NCI-H1105 treated with DMSO at 0.1 percent for 48 hours (cell line): ENCODE measurements at places on chromosomes 5 and 9.

GRCh38 chr5:137216976-137217598, 282.0 kb downstream of the SPOCK1 start:
- DNase-seq: no peak

DNA sequence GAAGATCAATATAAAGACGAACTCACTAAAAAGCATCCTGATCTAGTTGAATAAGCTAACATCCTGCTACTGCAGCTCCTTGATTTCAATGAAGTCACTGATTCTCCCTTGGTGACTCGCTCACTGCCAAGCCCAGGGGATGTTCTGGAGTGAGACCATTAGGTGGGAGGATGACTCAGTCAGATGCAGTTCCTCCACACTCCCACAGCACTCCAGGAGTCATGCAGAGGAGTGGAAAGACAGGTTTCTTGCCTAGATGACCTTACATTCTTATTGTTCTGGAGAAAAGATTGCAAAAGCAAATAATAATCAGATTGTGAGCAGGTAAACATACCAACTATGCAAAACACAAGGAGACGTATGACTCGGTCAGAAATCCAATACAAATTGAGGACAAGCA, 15.3 kb downstream of the GCNT4 start:
- DNase-seq: no peak

DNA sequence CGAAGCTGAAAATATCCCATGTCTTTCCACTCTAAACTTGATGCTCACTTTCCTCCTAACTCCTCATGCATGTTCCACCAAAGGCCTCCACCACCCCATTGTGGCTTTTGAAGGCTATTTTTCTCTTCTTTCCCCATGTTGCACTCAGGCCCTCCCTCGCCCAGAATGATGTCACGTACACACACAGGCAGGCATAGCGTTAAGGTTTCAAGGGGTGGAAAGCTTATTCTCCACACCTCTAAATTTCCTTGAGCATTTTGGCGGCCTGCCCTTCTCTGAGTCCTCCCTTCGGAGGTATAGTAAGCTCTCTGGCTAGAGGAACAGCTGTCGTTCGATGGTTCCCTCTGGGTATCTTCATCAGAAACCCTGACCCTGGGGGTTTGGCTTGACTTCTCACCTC, 673.5 kb downstream of the ACTL7B start:
- no peak for DNase-seq

- DNase-seq: no peak
These were observed 19.9 kb downstream of the URM1 start for GRCh38 chr9:128390813-128391711.
